Left renal pelvis (tissue), 4 donors: ENCODE measurements at places on chromosomes 6 and 20. TPM values are rescaled to one million over a fixed set of nuclear protein-coding genes. Genes with fewer than 3 reads are reported as not detected.

CAPN11 gene
- polyA plus RNA-seq = 0.07 TPM

DNA sequence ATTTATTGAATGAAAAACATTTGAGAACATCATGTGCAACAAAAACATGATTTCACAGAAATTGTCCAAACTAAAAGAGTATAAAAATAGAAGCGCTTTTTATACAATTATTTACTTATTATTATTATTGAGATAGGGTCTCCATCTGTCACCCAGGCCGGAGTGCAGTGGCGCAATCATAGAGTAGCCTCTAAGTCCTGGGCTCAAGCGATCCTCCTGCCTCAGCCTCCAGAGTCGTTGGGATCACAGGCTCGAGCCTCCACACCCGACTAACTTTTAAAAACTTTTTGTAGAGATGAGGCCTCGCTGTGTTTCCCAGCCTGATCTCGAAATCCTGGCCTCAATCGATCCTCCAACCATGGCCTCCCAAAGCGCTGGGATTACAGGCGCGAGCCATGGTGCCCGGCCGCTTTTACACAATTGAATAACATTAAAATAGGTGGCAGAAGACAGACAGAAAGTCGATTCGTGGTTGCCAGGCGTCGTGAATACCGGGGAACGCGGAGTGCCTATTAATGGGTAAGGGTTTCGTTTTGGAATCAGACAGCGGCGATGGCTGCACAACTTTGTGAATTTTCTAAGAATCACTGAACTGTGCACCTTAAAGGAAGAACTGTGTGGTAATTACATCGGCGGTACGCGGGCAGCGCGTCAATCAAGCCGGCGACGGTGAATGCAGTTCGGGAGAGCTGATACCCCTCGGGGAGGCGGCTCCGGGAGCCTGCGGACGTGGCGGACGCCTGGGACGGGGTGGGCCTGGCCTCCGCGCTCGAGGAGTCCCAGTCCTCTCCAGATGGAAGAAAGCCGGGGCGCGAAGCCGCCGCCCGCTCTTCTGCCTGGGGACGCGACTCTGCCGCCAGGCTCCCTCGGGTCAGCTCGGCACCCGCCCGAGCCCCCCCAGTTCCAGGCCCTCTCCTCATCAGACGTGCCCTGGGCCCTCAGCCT is 807 bp downstream of the TBC1D20 start:
- DNase-seq = no peak

GRCh38 chr6:80438772-80439171 is 332.3 kb downstream of the BCKDHB start:
- DNase-seq = no peak

INSM1 gene
- polyA plus RNA-seq = not detected

- DNase-seq = no peak
These were observed 45.1 kb upstream of the TBC1D7 start for GRCh38 chr6:13373488-13373886.

DNA sequence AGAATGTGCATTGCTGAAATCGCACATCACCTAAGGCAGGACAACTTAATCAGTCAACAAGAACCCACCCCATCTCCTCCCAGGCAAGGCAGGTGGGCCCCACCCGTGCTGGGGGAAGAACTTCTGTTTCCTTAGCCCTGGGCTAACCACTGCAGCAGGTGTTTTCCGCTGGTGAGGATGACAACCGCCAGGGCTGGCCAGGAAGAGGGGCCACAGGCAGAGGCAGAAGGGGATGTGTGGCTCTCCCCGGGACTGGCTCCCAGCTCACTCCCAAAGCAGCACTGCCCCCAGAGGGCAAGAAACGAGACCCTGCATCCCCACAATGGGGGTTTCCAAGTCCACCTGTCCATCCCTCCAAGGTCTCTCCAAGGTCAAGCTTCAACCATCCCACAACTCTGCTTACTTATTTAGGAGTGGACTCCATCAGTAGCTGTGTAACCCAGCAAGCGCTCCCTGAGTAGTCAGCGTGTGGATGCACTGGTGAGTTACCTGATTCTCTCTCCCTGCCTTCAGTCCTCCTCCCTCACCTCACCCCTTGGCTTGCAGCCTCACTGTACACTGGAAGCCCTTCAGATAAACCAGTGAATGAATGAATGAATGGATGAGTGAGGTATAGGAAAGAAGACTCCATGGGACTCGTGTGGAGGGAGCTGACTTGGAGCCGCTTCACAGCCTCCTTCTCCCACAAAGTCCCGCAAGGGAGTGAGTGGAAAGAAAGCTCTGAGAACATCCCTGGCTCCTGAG is 168.2 kb upstream of the CST7 start:
- no peak for DNase-seq

DNA sequence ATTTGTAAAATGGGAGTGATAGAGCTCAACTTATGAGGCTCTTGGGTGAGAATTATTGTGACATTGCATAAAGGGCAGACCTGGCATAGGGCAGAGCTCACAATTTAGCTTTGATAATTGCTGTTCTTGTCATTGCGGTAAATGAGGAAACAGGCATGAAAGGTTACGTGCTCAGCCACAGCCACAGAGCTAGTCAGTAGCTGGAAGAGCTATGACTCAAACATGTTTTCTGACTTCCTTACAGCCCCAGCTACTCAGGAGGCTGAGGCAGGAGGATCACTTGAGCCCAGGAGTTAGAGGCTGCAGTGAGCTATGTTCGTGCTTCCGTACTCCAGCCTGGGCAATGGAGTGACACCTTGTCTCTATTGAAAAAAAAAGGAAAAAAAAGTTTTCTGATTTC is 3.5 kb upstream of the GHRH start:
- no peak for DNase-seq

GRCh38 chr6:110534731-110535492 is 58.5 kb upstream of the SLC22A16 start:
- DNase-seq = no peak
